Neural progenitor cell (in vitro differentiated cells): ENCODE measurements at places on chromosomes 2 and 18. TPM values are rescaled to one million over a fixed set of nuclear protein-coding genes. Genes with fewer than 3 reads are reported as not detected.

DNA sequence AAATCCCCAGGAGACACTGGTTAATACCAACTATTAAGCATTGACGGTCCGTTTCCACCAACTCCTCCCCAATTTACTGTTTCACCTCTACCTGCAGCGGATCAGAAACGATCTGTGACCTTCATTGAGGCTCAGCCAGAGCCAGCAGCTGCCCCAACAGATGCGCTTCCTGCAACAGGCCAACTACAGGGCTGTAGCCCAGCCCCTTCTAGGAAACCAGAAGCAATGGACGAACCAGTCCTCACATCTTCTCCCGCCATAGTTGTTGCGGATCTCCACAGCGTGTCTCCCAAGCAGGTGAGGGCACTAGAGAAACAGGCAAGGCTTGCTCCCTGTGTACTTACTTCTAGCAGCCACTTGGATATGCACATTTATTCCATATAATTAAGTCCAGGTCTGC lies 8.5 kb upstream of the RPE start:
- H3K36me3 ChIP-seq = no peaks in the 10 kb centered on the region
- H3K4me1 ChIP-seq = no peaks in the 10 kb centered on the region
- H3K4me3 ChIP-seq = no peak overlapping the region
- DNase-seq = no peak
- H3K27me3 ChIP-seq = no peaks in the 10 kb centered on the region

DNA sequence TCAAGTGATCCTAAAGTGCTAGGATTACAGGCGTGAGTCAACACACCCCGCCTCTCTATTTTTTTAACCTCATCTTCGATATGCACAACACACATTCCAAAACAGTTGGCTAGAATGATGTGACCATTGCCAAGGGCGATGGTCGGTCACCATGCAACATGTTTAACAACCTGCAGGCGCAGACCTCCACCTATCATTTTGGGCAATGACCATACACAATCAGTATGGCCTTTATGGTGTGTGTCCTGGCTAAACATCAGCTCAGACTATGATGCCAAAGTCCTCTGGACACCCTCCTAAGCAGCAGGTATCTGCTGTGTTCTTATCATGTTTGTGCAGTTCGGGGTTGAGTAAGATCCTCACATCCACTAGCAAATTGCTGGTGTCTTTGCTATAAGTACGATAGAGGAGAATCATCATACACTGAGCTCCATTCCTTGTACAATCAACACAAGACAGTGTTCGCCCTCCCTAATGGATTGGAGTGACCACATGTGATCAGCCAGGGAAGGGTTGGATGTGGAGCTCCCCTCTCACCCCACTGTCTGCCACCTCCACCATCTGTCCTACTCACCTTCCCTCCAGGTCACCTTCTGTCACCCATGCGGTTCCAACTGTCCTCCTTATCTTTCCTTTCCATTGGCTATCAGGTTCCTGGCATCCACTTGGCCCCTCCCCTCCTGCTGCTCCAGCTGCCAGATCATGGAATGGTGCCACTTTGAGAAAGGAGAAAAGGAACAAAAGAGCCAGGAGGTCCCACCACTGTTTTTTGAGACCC lies 7.9 kb upstream of the RNF152 start:
- no peaks in the 10 kb centered on the region for H3K27me3 ChIP-seq
- DNase-seq = no peak
- no peak overlapping the region for H3K27ac ChIP-seq

- no peak for DNase-seq
- no peak overlapping the region for H3K4me3 ChIP-seq
- no peaks in the 10 kb centered on the region for H3K27me3 ChIP-seq
- no peaks in the 10 kb centered on the region for H3K4me1 ChIP-seq
- no peaks in the 10 kb centered on the region for H3K36me3 ChIP-seq
These were observed 31.4 kb upstream of the IL37 start for GRCh38 chr2:112879491-112880041.

GRCh38 chr2:215419113-215419512 lies 16.8 kb downstream of the FN1 start:
- no peak overlapping the region for H3K27ac ChIP-seq
- no peaks in the 10 kb centered on the region for H3K27me3 ChIP-seq
- no peak overlapping the region for H3K4me3 ChIP-seq

DNA sequence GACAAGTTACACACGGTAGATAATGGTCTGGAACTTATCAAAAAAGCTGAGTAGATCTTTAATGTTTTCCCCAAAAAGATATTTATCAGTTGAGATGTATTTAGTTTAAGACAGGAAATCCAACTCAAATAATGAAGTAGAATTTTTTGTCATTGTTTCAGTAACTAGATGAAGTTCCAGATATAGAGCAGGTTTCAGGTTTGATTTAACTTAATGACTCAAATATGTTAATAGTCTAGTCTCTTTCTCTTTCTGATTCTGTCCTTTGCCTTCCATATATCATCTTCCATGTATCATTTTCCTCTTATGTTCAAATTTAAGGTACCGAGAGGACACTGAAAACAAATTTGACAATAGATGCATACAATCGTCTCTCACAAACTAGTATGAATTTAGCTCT lies 23.6 kb upstream of the DOCK10 start:
- H3K4me1 ChIP-seq = peaks cover 3% of the 10 kb centered on the region
- H3K4me3 ChIP-seq = no peak overlapping the region
- no peak overlapping the region for H3K27ac ChIP-seq
- H3K36me3 ChIP-seq = no peaks in the 10 kb centered on the region

TUBB8B gene
- total RNA-seq = 0.36 and 0.62 TPM in 2 replicates
